ENCODE measurements at places on chromosomes 1 and 21. TPM values are rescaled to one million over a fixed set of nuclear protein-coding genes. Genes with fewer than 3 reads are reported as not detected.

Gene PTPN7
- total RNA-seq, result 5.2 TPM

Gene AJAP1
- total RNA-seq, result 0.14 TPM

Gene ERICH3
- not detected for total RNA-seq

Gene SLAMF9
- not detected for total RNA-seq

Gene ASTN1
- 0.72 TPM for total RNA-seq

Gene STUM
- under 0.01 TPM for total RNA-seq
